ENCODE measurements at places on chromosomes 6 and 20. TPM values are rescaled to one million over a fixed set of nuclear protein-coding genes. Genes with fewer than 3 reads are reported as not detected.
A peak's percentile ranks its signal among the peaks of the same experiment; 100 is the strongest.

- DNase-seq = no peak
- no peaks in the 10 kb centered on the region for H3K27me3 ChIP-seq
- H3K4me3 ChIP-seq = no peak overlapping the region
- H3K27ac ChIP-seq = no peak overlapping the region
- no peaks in the 10 kb centered on the region for H3K4me1 ChIP-seq
Observed at GRCh38 chr6:4698901-4699659, 77.1 kb upstream of the CDYL start.

DNA sequence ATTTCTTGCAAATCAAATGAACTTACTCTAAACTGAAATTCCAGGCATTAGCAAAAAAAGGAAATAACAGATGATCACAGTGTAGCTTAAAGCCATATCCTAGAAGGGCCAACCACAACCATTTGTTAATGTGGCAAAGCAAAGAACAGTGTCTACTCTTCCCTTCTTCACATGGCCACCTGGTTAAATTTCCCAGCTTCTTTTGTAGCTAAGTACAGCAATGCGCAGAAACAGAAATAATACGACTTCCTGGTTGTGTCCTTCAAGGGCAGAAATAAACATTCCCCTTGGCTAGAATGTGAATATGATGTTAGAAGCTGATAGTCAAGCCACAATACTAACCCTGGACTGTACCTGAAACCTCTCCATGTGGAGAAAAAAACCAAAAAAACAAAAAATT is 9.6 kb downstream of the SNX3 start:
- no peak overlapping the region for H3K4me3 ChIP-seq
- no peak for DNase-seq
- no peak overlapping the region for H3K27ac ChIP-seq
- no peaks in the 10 kb centered on the region for H3K36me3 ChIP-seq
- H3K4me1 ChIP-seq = peaks cover 35% of the 10 kb centered on the region

DNA sequence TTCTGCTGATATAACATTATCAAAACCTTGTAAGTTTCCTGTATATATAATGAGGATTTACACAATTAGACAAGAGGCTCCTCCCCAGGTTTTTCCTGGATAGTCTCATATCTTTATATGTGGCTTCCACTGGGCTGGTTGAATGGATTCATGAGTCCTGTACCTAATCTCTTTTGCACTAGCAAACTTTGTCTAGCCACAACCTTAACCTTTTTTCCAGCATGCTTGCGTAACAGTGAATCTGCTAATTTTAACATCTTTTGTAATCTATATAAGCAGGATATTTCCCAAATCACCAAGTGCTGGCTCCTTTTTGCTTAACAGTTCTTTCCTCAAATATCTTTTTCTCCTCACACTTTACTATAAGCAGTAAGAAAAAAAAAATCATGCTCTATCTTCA is 153.6 kb downstream of the COL21A1 start:
- no peak for DNase-seq
- no peak overlapping the region for H3K27ac ChIP-seq
- no peaks in the 10 kb centered on the region for H3K36me3 ChIP-seq

MCHR2 gene
- not detected for total RNA-seq

CRIP3 gene
- total RNA-seq = not detected

DNA sequence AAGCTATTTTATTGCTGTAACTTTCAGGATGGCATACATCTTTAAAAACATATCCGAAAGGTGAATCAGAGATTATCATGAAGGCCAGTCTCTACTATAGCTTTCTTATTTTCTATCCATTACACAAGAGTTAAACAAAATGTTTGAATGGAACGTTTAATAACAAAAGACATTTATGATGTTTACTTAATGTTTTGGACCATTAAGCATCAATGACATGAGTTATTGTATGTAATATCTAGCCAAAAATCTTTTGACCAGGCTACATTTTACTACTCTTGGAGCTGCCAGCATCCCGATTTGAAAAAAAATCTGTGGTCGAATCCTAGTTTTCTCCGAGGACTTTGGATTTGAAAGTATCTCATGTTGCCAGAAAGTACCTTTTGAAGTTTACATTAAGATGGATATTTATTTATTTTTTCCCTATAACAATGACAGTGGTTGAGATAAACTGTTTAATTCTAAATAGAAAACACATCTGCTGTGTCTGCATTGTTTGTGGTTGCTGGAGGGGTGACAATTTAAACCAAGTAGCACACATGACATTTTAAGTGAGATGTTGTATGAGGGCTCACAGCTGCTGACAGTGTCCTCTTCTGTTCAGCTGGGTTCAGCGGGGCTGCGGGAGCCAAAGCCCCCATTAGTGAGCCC is 293.7 kb upstream of the TCF21 start:
- DNase-seq = no peak
- no peaks in the 10 kb centered on the region for H3K4me1 ChIP-seq
- no peak overlapping the region for H3K4me3 ChIP-seq
- no peaks in the 10 kb centered on the region for H3K36me3 ChIP-seq
- H3K27me3 ChIP-seq = no peaks in the 10 kb centered on the region

DNA sequence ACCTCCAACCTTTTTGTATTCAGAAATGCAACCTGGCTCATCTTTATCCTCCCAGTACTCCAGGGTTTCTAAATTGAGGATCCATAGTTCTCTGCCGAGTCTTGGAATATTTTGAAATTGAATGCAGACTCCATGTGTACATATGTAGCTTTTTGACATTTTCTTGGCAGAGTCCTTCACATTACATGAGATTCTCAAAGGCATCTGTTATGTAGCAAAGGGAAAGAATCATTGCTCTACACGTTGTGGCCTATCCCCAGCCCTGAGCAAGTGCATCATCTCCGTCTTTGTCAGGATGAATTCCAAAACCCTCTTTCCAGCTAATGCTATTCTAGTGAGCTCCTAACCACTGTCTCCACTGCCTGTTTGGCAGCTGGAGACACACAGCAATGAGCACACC is 742.9 kb downstream of the DHX35 start:
- no peaks in the 10 kb centered on the region for H3K4me1 ChIP-seq
- DNase-seq = no peak
- H3K27ac ChIP-seq = no peak overlapping the region
- H3K36me3 ChIP-seq = no peaks in the 10 kb centered on the region
- no peaks in the 10 kb centered on the region for H3K27me3 ChIP-seq

DNA sequence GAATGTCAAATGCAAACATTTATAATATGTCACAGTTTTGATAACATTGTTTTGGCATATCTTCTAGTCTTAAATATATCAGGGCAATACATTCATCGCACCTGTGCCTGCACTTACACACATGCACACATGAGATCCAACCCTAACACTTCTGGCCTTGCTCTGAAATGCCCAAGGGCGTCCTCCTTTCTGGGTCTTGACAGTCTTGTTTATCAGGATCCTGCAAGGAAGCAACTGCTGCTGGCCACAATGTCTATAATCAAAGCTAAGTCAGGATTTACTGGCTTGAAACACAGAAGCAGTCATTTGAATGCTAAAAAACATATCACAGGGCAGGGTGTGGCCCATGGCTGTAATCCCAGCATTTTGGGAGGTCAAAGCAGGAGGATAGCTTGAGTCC is 32.9 kb upstream of the FAM50B start:
- H3K27ac ChIP-seq = no peak overlapping the region
- DNase-seq = no peak
- no peak overlapping the region for H3K4me3 ChIP-seq
- H3K4me1 ChIP-seq = no peaks in the 10 kb centered on the region
- H3K27me3 ChIP-seq = no peaks in the 10 kb centered on the region

GRCh38 chr6:137155830-137156229 is 17.6 kb downstream of the IL22RA2 start:
- H3K36me3 ChIP-seq = no peaks in the 10 kb centered on the region
- no peak for DNase-seq
- no peak overlapping the region for H3K27ac ChIP-seq
- peaks cover 21% of the 10 kb centered on the region for H3K4me1 ChIP-seq
- no peak overlapping the region for H3K4me3 ChIP-seq

GRCh38 chr6:111625461-111626391 is 20.0 kb upstream of the TRAF3IP2 start:
- no peaks in the 10 kb centered on the region for H3K36me3 ChIP-seq
- no peak for DNase-seq
- H3K4me1 ChIP-seq = no peaks in the 10 kb centered on the region
- peak overlapping the region; percentile 44 for H3K27ac ChIP-seq
- H3K4me3 ChIP-seq = no peak overlapping the region

- no peaks in the 10 kb centered on the region for H3K36me3 ChIP-seq
- no peak overlapping the region for H3K27ac ChIP-seq
- no peaks in the 10 kb centered on the region for H3K27me3 ChIP-seq
- H3K4me1 ChIP-seq = no peaks in the 10 kb centered on the region
Observed at GRCh38 chr6:140729521-140729920, 1355.1 kb upstream of the CITED2 start.

- DNase-seq = no peak
- H3K27me3 ChIP-seq = no peaks in the 10 kb centered on the region
- H3K27ac ChIP-seq = no peak overlapping the region
- no peaks in the 10 kb centered on the region for H3K36me3 ChIP-seq
- H3K4me3 ChIP-seq = no peak overlapping the region
Observed at GRCh38 chr20:18018100-18018499, 39.6 kb downstream of the OVOL2 start.

BEND3 gene
- 3.5 TPM for total RNA-seq

DNA sequence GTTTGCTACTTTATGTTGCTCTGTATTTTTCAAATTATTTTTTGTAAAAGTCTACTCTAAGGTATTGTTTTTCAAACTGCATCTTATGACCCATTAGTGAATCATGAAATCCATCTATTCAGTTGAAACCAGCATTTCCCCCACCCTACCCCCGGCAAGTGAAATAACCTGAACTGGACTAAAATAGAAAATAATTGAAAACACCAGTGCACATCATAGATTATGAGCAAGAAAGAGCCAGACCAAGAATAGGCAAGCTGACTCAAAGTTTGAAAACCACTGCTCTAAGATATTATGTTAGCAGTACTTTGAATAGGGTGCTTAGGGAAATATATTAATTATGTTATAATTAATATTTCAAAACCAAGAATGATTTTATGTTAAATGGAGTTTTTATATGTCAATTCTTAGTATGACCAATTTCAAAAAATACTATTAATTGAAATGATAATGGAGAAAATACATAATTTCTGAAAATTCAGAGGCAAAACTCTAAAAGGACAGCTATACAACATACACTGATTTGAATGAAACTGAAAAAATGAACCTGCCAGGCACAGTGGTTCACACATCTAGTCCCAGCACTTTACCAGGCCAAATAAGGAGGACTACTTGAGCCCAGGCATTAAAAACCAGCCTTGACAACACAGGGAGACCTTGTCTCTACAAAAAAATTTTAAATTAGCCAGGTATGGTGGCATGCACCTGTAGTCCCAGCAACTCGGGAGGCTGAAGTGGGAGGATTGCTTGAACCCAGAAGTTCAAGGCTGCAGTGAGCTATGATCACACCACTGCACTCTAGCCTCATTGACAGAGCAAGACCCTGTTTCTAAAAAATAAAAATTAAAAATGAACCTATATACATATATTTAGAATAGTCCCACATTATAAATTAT is 112.0 kb downstream of the CDK19 start:
- H3K36me3 ChIP-seq = no peaks in the 10 kb centered on the region
- no peak for DNase-seq
- H3K27me3 ChIP-seq = no peaks in the 10 kb centered on the region
- H3K27ac ChIP-seq = no peak overlapping the region
- H3K4me1 ChIP-seq = peaks cover 10% of the 10 kb centered on the region

GRCh38 chr6:1231941-1232340 is 80.0 kb upstream of the FOXQ1 start:
- no peaks in the 10 kb centered on the region for H3K4me1 ChIP-seq
- H3K27me3 ChIP-seq = no peaks in the 10 kb centered on the region
- DNase-seq = no peak
- no peaks in the 10 kb centered on the region for H3K36me3 ChIP-seq

GRCh38 chr6:144083172-144083571 is 12.2 kb downstream of the SF3B5 start:
- H3K36me3 ChIP-seq = no peaks in the 10 kb centered on the region
- no peaks in the 10 kb centered on the region for H3K4me1 ChIP-seq
- no peaks in the 10 kb centered on the region for H3K27me3 ChIP-seq
- H3K4me3 ChIP-seq = no peak overlapping the region

OR2W1 gene
- total RNA-seq = not detected

GRCh38 chr6:3575166-3575565 is 118.3 kb upstream of the SLC22A23 start:
- H3K27me3 ChIP-seq = no peaks in the 10 kb centered on the region
- no peak overlapping the region for H3K27ac ChIP-seq
- no peaks in the 10 kb centered on the region for H3K4me1 ChIP-seq

DNA sequence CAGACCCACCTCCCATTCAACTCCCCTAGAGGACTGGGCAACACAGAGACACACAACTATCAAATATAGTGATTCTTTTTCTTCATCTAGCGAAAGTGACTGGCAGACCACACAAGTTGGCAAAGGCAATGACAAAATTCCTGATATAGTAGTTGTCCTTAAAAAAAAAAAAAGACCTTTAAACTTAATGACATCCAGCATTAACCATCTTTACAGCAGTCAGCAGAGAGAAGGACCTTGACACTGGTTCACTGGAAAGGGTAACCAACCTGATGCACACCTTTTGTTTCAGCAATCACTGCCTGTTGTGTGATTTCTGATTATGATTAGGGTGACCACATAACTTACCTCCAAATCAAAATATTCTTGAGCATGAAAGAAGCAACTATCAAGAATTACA is 1.7 kb upstream of the CNKSR3 start:
- H3K27ac ChIP-seq = peak overlapping the region; percentile 81
- DNase-seq = no peak
- H3K4me1 ChIP-seq = peaks cover 18% of the 10 kb centered on the region
- no peak overlapping the region for H3K4me3 ChIP-seq
- no peaks in the 10 kb centered on the region for H3K27me3 ChIP-seq

DNA sequence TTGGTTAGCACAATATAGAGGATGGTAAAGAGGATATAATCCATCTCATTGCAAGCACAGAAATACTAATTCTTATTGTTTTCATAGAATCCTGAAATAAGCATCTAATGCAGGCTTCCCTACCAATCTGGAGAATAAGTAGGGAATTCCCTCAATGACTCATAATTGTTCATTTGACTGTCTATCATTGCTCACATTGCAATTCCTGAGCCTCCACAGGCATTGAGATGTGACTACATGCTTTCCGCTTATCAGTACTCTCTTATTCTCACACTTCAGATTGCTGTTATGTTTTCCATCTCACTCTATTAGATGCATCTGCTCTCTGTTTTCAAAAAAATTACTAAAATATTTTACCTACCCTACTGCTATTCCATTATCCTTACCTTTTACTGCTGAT is 216.2 kb upstream of the PRSS16 start:
- no peak for DNase-seq
- no peaks in the 10 kb centered on the region for H3K4me1 ChIP-seq
- H3K4me3 ChIP-seq = no peak overlapping the region
- H3K27ac ChIP-seq = no peak overlapping the region

GRCh38 chr6:49110916-49111315 is 352.1 kb downstream of the MMUT start:
- no peak overlapping the region for H3K4me3 ChIP-seq
- no peaks in the 10 kb centered on the region for H3K36me3 ChIP-seq
- no peak overlapping the region for H3K27ac ChIP-seq
- DNase-seq = no peak

DNA sequence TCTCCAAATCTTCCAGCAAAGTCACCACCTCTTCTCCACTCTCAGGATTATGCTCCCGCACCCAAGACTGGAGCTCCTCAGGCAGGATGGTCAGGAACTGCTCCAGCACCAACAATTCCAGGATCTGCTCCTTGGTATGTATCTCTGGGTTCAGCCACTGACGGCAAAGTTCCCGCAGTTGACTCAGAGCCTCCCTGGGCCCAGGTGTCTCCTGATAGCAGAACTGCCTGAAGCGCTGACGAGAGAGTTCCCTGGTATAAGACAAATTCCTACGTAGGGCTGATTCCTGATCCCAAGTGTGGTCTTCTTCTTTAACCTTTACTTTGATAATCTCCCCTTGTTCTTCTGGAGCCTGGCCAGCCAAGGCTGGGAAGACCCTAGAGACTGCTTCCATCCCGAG is 60.6 kb downstream of the GPX5 start:
- DNase-seq = no peak
- H3K4me3 ChIP-seq = peak overlapping the region; percentile 51
- H3K36me3 ChIP-seq = no peaks in the 10 kb centered on the region
- no peaks in the 10 kb centered on the region for H3K4me1 ChIP-seq
- H3K27ac ChIP-seq = no peak overlapping the region

ZSCAN9 gene
- 11.9 TPM for total RNA-seq

Measured in upper lobe of left lung (tissue), 6 donors.